ENCODE measurements at places on chromosomes 1 and 21. TPM values are rescaled to one million over a fixed set of nuclear protein-coding genes. Genes with fewer than 3 reads are reported as not detected.

Gene FAM78B
- 4.1 TPM for total RNA-seq

Gene LEFTY2
- under 0.01 TPM for total RNA-seq

Gene MYOC
- under 0.01 TPM for total RNA-seq

Gene B4GALT3
- 16.3 TPM for total RNA-seq

Gene BNIPL
- total RNA-seq: under 0.01 TPM

Gene GJA9
- not detected for total RNA-seq

Gene OR10J1
- not detected for total RNA-seq

Gene LCE2B
- not detected for total RNA-seq

Gene C1orf185
- not detected for total RNA-seq

Gene CDA
- not detected for total RNA-seq

Gene OR6N1
- not detected for total RNA-seq

Gene COL11A1
- total RNA-seq: 20.0 TPM

Gene RNF220
- total RNA-seq: 48.1 TPM

Gene RGS8
- total RNA-seq: 39.5 TPM

Gene RGSL1
- 0.82 TPM for total RNA-seq

Gene CYP4A22
- total RNA-seq: not detected

Gene TTC39A
- 1.2 TPM for total RNA-seq

Data from frontal cortex (tissue), 4 donors.